Urinary bladder (tissue), 4 donors: ENCODE measurements at places on chromosomes 1 and 21.
A peak's percentile ranks its signal among the peaks of the same experiment; 100 is the strongest.

DNA sequence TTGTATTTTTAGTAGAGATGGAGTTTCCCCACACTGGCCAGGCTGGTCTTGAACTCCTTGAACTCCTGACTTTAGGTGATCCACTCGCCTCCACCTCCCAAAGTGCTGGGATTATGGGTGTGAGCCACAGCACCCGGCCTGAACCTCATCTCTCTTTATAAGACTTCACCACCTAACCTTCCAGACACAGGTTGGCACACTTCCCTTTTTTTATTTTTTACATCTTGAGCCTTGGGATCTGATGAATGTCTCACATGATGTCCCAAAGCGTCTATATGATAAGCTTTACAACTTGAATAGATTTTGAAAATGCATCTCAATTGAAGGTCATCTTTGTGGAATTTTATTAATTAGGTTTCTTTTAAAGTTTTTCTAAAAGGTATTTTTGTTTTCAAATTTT is 172.4 kb upstream of the IVNS1ABP start:
- no peak for DNase-seq

GRCh38 chr1:178796013-178796412 is 71.0 kb downstream of the RALGPS2 start:
- no peak for DNase-seq

DNA sequence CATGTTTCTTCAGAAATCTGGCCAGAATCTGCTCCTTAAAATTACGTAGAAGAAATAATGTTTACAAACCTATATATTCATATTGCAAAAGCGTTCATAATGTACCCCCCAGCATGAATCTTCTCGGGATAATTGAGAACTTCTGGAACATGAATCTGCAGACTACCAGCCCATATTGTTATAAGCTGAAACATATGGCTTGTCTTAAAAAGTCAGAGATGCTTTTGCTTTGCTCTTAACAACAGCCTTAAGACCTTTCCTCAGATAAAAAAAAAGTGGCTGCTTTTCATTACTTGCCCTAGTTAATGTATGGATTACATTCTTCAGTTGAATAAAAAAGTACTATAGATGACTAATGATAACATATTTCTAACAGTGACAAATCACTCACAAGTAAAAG is 15.0 kb upstream of the ZZZ3 start:
- DNase-seq, result no peak

GRCh38 chr1:200973937-200974657 is 49.4 kb downstream of the KIF21B start:
- no peak for DNase-seq

GRCh38 chr1:21696931-21697330 is 27.8 kb upstream of the RAP1GAP start:
- no peak for DNase-seq

DNA sequence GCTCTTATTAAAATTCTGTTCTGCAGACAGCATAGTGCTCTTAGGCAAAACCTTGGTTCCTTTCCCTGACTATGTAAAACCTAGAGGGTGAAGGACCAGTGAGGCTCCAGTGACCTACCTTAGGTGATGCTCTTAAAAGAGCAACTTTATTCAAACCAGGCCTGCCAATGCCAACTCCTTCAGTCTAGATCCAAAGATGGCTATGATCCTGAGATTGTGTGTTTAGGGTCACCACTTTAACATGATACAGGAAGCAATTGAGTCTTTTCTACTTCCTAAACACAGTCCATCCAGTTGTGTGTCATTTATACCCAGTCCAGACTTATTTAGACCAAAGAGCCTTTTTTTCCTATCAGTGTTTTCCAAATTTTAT is 10.8 kb downstream of the MCL1 start:
- no peak for DNase-seq

DNA sequence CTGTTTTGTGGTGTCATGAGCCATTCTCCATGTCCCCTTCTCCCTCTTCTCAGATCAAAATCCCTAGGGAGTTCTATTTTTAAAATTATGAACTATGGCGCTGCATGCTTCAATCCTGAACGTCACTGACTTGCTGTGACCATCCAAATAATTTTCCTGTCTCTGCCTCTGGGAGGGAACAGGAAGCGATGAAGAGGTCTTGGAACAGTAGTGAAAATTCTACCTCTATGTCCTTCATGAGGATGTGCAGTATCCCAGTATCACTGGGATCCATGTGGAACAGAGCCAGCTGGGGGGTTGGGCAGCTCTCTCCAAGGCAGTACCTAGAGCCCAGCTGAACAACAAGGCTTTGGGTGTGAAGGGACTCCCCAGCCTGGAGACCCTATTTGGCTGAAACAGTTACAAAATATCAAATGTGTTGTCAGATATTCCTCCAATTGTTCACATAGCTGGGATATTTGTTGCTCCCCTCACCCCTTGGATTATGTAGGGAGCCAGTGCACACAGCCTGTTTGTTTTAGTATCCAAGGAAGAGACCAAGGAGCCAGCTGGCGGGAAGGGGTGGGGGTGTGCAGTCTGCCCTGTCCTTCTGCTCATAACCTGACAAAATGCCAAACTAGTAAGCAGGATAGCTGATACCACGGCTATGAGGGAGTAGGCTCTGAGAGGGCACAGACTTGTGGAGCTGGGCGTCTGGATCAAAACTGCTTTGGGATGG is 7.6 kb downstream of the DCLRE1B start:
- DNase-seq, result no peak

- DNase-seq, result no peak
Observed at GRCh38 chr1:109539676-109540075, at the start of gene GPR61. Gene GPR61, plus strand, starts transcription at chr1:109539872. Its CDS starts 3,151 bp downstream, at chr1:109543023.

GRCh38 chr1:225654277-225654597 is 1.3 kb upstream of the ENAH start:
- DNase-seq, result no peak

GRCh38 chr1:41232305-41232704 is 9.8 kb downstream of the SCMH1 start:
- no peak for DNase-seq

DNA sequence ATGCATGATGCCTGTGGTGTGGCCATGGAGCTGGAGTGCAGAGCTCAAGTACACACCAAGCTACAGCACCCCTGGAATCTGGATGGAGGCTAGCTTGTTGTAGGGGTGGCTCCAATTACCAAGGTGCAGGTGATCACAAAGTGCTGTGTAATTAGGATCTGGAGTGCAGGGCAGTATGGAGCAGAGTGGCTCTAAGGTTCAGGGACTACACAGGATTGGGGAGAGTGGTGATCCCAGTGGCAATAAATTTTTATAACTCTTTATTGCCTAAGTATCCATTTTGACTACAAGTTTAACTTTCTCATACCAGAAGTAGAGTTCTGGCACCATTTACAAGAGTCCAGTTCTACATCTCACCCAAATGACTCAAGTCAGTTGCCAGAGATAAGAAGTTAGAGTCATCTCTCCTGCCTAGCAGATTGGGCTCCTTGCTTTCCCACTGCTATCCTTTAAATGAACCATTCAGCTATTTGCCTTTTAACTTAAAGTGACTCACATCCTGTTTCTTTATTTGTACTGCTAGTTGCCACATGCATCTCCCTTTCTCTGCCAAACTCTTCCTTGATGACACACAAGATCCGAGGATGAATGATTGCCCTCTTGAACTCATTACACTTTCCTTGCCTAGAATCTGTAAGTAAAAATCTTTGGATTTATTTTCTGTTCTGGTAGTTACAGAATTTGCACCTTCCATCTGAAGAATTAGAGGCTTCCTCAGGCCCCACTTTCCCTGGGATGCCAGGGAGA is 427.2 kb downstream of the KCNT2 start:
- no peak for DNase-seq

GRCh38 chr1:41689558-41689981 is 205.1 kb upstream of the EDN2 start:
- DNase-seq, result no peak

- no peak for DNase-seq
Observed at GRCh38 chr1:212719633-212720032, 20.0 kb upstream of the BATF3 start.

DNA sequence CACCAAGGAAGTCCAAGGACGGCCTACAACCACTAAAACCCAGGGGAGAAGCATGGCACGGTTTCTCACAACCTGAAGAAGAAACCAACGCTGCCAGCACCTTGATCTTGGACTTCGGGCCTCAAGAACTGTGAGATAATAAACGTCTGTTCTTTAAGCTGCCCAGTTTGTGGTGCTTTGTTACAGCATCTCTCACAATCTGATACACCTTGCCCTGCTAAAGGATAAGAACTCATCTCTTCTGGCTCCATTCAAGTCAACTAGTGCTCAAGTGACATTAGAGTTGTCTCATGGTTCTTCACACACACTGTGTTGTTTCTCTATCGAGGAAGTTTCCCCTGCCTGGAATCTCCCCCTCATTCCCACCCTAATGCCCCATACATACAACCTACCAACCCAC is 314.4 kb upstream of the RUNX1 start:
- DNase-seq, result no peak

GRCh38 chr1:91680556-91681155 is 180.0 kb downstream of the CDC7 start:
- DNase-seq, result no peak

- DNase-seq, result peak; percentile 36
Observed at GRCh38 chr1:207404849-207405525, 49.1 kb upstream of the CR2 start.

DNA sequence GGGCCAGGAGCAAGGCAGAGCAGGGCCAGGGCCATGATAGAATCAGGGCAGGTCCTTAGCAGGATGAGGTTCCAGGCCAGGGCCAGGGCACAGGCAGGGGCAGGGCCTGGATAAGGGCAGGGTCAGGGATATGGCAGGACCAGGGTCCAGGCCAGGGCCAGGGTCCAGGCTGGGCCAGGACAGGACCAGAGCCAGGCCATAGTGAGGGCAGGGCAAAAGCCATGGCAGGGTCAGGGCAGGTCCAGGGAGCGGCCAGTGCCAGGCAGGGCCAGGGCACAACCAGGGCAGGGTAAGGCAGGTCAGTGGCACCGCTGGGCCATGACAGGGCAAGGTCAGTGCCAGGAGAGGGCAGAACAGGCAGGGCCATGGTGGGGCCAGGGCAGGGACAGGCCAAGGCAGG is 152.2 kb downstream of the LIPI start:
- DNase-seq, result no peak

GRCh38 chr1:209648931-209649776 is 3.1 kb downstream of the LAMB3 start:
- no peak for DNase-seq

- peak; percentile 45 for DNase-seq
Observed at GRCh38 chr1:226702957-226703831, 35.9 kb downstream of the ITPKB start.

DNA sequence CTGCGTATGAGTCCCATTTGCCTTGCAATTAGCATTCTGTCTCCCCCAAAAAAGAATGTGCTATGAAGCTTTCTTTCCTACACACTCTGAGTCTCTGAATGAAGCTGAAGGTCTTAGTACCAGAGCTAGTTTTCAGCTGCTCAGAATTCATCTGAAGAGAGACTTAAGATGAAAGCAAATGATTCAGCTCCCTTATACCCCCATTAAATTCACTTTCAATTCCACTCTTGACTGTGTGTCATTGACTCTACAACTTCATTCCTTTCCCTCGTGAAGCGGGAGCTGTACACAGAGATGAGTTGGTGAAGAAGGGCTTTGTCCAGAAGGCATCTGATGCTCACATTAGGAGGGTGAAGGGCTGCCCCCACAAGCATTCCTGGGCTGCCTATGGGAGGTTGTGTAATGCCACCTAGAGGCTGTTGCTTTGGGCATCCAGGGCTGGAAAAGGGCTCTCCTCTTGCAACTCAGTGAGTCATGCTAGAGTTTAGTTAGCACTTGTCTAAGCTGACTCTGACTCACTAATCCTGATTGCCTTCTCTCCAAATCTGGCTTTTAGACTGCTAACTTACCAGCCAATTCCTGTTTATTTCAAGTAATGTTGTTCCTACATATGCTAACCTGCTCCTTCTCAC is 1.8 kb downstream of the SPRR1B start:
- DNase-seq, result no peak

DNA sequence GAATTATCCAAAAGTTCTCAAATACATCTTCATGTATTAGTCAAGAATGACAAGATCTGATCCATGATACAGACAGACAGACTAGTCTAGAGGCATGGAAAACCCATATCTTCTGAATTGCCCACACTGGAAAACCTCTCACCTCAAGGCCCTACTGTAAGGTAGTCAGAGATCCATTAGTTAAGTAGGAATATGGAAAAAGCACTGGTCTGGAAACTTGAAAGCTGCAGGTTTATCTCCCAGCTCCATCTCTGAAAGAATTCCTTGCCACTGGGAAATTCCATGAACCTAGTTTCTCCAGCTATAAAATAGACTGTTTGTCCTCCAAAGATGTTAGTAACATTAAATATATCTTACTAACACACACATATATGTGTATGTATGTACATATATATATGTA is 169.2 kb downstream of the AKT3 start:
- no peak for DNase-seq

DNA sequence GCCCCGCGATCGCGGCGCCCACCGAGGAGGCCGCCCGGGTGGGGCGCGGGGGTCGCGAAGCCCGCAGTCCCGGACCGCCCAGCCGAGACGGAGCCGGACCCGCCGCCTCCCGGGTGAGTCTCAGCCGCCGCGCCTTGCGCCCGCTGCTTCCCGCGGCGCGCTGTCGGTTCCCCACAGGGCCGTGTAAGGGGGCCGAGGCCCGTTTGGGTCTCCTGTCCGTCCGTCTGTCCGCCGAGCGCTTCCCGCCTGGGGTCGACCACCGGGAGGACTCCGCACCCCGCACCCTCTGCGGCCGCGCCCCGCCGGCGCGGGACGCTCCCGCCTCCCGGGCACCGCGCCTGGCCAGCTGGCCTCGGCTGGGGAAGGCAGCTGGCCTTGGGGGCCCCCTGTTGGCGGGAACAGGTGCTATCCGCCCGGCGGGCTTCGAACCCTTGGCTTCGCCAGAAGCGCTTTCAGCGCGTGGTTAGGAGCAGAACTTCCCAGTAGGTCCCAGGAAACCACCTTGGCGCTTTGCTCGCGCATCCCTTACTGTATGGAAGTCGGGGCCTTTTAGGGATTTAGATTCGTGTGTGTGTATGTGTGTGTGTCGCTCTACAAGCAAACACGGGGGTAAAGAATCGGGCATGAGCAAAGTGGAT is 414 bp downstream of the TMEM51 start:
- DNase-seq, result no peak

DNA sequence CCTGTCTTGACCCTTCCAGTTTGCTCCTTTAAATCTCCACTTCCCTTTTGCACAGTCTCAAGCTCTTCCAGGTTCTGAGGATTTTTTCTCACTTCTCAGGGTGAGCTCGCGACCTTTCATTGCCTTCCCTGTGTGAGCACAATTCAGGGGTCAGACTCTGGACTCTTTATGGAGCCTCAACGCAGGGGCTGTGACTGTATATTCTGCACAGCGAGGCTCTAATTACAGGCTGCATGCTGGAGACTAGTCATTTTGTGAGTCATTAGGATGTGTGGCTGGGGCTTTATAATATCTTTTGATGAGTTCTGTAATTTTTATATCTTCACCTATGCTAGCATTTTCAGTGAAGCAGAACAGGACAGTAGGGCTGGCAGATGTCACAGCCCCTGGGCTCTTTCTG is 270.7 kb downstream of the KAZN start:
- no peak for DNase-seq
